Suprapubic skin (tissue), 4 donors: ENCODE measurements at places on chromosomes 5 and 9.

DNA sequence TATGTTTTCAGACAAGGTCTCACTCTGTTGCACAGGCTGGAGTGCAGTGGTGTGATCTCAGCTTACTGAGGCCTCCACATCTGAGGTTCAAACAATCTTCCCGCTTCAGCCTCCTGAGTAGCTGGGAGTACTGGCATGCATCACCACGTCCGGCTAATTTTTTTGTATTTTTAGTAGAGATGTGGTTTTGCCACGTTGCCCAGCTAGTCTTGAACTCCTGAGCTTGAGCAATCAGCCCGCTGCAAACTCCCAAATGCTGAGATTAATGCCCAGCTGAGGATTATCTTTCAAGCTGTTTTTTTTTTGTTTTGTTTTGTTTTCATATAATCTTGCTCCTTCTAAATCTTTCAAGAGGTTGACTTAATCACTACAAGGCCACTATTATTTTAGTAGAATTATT lies 47.3 kb upstream of the SLC28A3 start:
- H3K36me3 ChIP-seq: no peaks in the 10 kb centered on the region
- no peak for DNase-seq
- no peak overlapping the region for H3K27ac ChIP-seq
- no peaks in the 10 kb centered on the region for H3K27me3 ChIP-seq
- H3K4me3 ChIP-seq: no peak overlapping the region

GRCh38 chr9:117354244-117354847 lies 60.5 kb downstream of the ASTN2 start:
- no peaks in the 10 kb centered on the region for H3K27me3 ChIP-seq
- H3K4me3 ChIP-seq: no peak overlapping the region
- H3K4me1 ChIP-seq: no peaks in the 10 kb centered on the region
- no peak for DNase-seq

GRCh38 chr5:6291961-6292360 lies 86.4 kb downstream of the MED10 start:
- DNase-seq: no peak
- H3K27ac ChIP-seq: no peak overlapping the region
- H3K27me3 ChIP-seq: no peaks in the 10 kb centered on the region
- no peaks in the 10 kb centered on the region for H3K4me1 ChIP-seq
- H3K36me3 ChIP-seq: no peaks in the 10 kb centered on the region
- H3K4me3 ChIP-seq: no peak overlapping the region

DNA sequence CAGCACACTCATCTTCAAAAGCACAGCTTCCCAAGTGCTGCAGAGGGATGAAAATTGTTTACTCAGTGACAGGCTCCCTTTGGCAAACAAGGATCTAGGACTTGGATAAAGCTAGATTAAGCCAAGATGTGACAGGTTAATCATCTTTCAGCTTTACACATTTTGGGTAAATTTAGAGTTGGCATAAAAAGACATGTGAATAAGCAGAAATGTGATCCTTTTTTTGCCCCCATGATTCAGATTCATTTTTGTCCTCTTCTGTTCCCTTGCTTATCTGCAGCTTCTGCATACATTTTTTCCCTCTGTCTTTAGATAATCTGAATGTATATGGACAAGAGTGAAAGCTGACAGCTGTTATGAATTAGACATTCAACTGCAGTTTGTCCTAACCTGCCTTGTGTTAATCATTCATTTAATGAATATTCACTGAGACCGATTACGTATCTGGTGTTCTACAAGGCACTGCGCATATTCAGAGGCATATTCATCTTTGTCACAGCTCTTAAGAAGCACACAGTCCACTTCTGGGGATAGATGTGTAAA lies 19.6 kb downstream of the ADAMTSL1 start:
- H3K4me3 ChIP-seq: no peak overlapping the region
- H3K36me3 ChIP-seq: no peaks in the 10 kb centered on the region
- no peak for DNase-seq

GRCh38 chr5:452978-453710 lies 10.2 kb downstream of the EXOC3 start:
- H3K4me3 ChIP-seq: no peak overlapping the region
- H3K27me3 ChIP-seq: no peaks in the 10 kb centered on the region
- H3K4me1 ChIP-seq: peaks cover 4% of the 10 kb centered on the region

DNA sequence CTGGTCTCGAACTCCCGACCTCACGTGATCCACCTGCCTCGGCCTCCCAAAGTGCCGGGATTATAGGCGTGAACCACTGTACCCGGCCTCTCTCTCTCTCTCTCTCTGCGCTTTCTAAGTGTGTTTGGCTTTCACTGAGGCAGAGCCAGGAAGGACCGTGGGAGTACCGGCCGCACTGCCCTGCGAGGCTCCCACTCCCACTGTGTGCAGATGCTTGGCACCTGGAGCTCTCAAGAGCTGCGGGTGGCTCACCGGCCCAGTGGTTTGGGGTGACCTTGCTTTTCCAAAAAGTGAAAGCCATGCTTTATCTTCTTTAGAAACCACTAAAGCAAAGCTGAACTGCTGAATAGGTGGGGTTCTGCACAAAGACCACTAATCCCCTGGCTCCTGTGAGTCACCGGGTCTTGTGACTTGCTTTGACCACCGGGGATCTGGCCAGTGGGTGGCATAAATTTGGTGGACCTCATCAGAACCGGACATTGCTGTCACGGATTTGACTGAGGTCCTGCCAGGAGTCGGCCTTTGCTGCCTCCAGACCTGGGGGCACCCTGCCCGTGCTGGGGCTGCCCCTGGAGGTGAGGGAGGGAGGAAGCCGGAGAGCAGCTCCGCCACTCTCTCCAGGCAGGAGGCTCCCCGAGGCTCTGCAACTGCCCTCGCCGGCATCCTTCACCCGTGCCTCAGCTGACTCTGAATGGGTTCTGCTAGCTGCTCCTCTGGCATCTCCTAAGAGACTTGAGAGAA lies 228.9 kb downstream of the FANCC start:
- H3K4me1 ChIP-seq: peaks cover 75% of the 10 kb centered on the region
- no peak overlapping the region for H3K4me3 ChIP-seq
- no peak for DNase-seq
- H3K27me3 ChIP-seq: no peaks in the 10 kb centered on the region
- H3K36me3 ChIP-seq: peaks cover 42% of the 10 kb centered on the region

DNA sequence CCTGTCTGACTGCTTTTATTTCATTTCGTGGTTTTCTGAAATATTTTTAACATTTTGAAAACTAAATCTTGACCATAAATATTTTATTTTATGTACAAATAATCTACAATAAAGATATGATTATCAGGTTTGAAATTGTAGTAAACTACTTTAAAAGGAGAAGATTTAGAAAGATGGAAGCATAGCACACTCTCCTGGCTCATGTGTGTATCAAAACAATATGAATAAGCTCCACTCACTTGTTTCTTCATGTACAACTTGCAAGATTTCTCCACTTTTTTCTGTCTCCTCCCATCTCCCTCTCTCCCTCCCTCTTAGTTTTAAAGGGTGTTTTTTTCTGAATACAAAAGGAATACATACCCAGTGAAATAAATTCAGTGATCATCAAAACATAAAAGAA lies 15.4 kb upstream of the VPS13A start:
- no peaks in the 10 kb centered on the region for H3K27me3 ChIP-seq
- no peak for DNase-seq
- H3K4me3 ChIP-seq: no peak overlapping the region
- H3K4me1 ChIP-seq: peaks cover 5% of the 10 kb centered on the region
- H3K27ac ChIP-seq: no peak overlapping the region

- H3K4me3 ChIP-seq: no peak overlapping the region
- DNase-seq: no peak
- H3K36me3 ChIP-seq: no peaks in the 10 kb centered on the region
- H3K27ac ChIP-seq: no peak overlapping the region
- peaks cover 3% of the 10 kb centered on the region for H3K27me3 ChIP-seq
Observed at GRCh38 chr5:178818094-178818493, 41.7 kb upstream of the ZNF354B start.

- no peak for DNase-seq
- H3K36me3 ChIP-seq: peaks cover 6% of the 10 kb centered on the region
- H3K4me1 ChIP-seq: peaks cover 11% of the 10 kb centered on the region
- no peaks in the 10 kb centered on the region for H3K27me3 ChIP-seq
- peak overlapping the region; percentile 27 for H3K27ac ChIP-seq
Observed at GRCh38 chr9:127388037-127388855, 8.7 kb upstream of the SLC2A8 start.

DNA sequence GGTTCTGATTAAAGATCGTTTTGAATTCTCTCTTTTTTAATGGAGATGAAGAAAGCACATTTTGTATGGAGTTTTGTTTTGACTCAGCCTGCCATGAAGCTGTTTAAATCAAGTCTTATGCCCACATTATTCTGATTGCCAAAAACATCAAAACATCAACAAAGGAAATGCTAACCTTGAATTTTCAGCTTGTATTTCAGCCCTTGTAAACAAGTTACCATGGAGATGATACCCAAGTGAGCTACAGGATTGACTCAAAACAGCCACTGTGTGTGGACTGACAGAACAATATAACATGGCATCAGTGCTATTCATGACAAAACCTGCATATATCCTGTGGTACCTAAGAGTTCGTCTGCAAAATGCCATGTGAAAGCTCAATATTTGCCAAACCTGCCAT lies 1581.0 kb downstream of the MAT2B start:
- H3K4me3 ChIP-seq: no peak overlapping the region
- no peaks in the 10 kb centered on the region for H3K27me3 ChIP-seq
- no peaks in the 10 kb centered on the region for H3K36me3 ChIP-seq
- H3K4me1 ChIP-seq: no peaks in the 10 kb centered on the region

DNA sequence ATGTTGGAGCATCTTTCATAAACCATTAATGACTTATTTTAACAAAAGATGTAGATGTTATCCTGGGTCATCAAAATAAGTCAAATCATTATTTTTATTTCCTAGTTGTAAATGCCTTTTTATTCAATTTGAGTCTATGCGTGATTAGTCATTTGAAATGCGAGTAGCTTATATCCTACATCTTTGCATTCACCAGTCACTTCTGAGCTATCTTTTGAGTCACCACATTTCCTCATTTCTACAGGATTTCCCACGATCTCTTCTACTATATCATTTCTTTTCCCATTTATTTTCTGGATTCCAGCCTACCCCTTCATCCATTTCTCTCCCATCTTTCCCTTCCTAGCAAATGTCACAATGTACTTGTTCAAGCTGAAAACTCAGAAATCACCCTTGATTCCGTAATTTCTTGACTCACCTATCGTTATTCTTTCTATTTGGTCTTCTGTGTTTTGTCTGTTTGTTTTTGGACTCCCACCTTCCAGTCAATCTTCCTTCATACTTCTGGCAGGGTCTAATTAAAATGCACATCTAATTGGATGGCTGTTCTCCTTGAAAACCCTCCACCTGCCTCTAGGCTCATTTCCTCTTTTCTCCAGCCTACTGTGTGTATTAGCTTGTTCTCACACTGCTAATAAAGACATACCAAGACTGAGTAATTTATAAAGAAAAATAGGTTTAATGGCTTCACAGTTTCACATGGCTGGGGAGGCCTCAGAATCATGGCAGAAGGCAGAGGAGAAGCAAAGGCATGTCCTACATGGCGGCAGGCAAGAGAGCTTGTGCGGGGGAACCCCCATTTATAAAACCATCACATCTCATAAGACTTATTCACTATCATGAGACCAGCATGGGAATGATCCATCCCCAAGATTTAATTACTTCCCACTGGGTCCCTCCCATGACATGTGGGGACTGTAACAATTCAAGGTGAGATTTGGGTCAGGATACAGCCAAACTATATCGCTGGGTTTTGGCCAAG lies 112.4 kb downstream of the MEF2C start:
- H3K4me1 ChIP-seq: no peaks in the 10 kb centered on the region
- H3K36me3 ChIP-seq: no peaks in the 10 kb centered on the region
- no peaks in the 10 kb centered on the region for H3K27me3 ChIP-seq
- no peak overlapping the region for H3K27ac ChIP-seq

DNA sequence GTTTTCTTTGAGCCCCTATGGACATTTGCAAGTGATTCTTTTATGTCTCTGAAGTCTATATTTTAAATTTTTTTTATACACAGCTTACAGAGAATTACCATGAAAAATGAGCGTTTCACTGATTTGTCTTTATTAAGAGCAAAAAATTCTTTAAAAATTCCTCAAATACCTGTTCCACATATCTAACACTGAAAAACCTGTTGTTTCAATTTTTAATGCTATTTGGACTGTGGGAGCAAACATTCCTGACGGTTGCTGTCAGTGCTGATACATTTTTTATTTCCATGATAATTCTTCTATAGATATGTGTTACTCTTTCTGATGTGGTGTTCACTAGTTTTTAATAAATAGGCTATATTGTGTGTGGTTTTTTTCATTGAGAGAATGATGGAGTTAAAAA lies 199.8 kb downstream of the GDNF start:
- no peak overlapping the region for H3K27ac ChIP-seq
- no peak for DNase-seq
- H3K27me3 ChIP-seq: no peaks in the 10 kb centered on the region
- no peak overlapping the region for H3K4me3 ChIP-seq

DNA sequence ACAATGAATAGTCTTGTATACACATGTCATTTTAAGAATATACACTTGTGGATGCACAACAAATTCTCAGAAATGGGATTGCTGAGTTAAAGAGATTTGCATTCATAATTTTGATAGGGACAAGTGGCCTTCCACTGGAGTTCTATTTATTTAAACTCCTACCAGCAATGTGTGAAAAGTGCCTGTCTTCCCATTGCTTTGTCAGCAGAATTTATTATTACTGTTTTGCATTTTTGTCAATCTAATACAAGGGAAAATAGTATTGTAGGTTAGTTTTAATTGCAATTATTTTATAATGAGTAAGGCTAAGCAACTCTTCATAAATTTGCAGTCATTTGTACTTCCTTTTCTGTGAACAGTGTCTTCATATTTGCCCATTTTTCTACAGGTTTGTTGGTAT lies 55.0 kb downstream of the C9orf57 start:
- no peaks in the 10 kb centered on the region for H3K27me3 ChIP-seq
- no peak overlapping the region for H3K27ac ChIP-seq
- H3K4me1 ChIP-seq: no peaks in the 10 kb centered on the region
- DNase-seq: no peak

DNA sequence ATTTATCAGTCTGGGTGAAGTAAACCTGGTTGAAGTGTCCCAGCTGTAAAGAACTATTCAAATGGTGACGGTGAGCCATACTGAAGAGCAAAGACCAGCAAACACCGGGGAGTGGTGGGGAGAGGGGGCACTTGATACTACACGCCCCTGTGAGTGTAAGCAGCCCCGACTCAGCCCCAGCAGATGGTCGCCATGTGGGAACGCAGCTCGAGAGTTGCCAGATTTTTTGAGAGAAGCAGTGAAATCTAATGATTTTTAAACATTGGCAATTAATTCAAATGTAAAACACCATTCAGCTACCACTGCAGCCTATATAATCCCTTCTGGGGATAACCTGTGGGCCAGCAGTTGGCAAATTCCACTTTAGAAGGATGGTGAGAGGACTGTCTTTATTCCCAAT lies 1386.9 kb upstream of the WWC1 start:
- no peak overlapping the region for H3K27ac ChIP-seq
- DNase-seq: no peak
- H3K27me3 ChIP-seq: no peaks in the 10 kb centered on the region
- H3K36me3 ChIP-seq: no peaks in the 10 kb centered on the region
- no peak overlapping the region for H3K4me3 ChIP-seq
- H3K4me1 ChIP-seq: no peaks in the 10 kb centered on the region

- H3K4me3 ChIP-seq: no peak overlapping the region
- H3K27me3 ChIP-seq: no peaks in the 10 kb centered on the region
- no peaks in the 10 kb centered on the region for H3K4me1 ChIP-seq
- H3K36me3 ChIP-seq: no peaks in the 10 kb centered on the region
Observed at GRCh38 chr9:38326122-38326521, 66.4 kb upstream of the ALDH1B1 start.
